ENCODE measurements at places on chromosomes 1 and 21.

DNA sequence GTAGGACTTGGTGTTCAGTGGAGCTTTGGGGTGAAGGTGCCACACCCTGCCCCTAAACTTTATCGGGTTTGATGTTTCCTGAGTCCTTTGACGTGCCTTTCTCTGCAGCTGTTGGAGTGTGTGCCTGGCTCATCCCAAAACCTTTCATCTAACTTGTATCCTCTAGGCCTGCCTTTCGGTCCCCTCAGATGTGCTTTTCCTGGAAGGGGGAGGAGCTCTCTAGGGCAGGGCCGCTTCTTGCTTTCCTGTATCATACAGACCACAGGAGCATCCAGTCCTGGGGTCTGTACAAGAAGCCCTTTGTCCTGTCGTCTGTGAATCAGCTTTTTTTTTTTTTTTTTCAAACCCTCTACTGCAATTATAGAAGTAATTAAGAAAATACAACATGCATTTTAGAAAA, 35.7 kb downstream of the PTGFRN start:
- DNase-seq: no peak

- no peak for DNase-seq
These were observed 370.1 kb downstream of the PTBP2 start for GRCh38 chr1:97091679-97092078.

DNA sequence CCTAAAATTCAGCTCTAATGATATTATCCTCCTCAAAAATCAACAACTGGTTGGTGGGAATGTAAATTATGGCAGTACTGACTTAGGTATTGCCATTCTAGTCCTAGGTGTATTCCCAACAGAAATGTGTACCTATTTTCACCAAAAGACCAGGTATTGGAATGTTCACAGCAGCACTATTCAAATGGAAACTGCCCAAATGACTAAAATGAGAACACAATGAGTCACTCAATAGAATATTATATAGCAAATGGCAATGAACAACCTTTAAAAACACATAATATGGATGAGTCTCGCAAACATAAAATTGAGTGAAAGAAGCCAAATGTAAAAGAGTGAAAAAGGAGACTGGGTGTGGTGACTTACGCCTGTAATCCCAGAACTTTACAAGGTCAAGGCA, 44.9 kb downstream of the GADD45A start:
- DNase-seq: no peak

DNA sequence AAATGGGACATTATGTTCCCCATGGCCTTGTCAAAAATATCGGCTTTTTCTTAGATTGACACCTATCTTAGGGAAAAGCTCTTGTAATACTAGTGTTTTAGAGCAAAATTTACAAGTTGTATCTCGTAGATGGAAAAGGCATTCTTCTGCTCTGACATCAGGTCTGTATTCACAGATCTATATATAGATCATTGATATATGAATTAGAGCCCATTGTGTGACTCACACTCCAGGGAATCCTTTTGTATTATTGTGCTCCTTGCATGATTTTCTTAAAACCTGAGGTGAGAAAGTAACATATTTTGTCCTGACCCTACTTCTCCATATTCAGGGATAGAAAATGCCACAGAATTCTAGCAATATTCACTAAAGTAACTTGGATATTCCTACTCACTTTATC, 1160.8 kb upstream of the B3GALT2 start:
- no peak for DNase-seq

DNA sequence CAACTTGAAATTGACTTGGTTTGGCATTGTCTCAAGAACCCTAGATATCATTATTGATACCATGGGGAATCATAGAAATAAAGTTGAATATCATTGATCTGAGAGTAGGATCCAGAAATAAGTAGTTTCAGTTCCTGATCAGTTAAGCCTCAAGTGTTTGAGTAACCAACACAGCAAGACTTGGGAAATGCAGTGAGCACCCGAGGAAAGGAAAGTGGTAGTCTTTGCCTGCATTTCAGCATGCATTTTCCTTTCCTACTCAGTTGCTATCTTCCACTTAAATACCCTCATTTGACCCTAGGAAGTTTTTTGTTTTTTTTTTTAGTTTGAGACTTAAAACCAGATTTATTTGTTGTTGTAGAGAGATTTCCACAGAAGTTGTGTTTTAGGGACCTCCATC, 18.9 kb downstream of the CLEC20A start:
- DNase-seq: no peak
